ENCODE measurements at places on chromosomes 3 and 15.

DNA sequence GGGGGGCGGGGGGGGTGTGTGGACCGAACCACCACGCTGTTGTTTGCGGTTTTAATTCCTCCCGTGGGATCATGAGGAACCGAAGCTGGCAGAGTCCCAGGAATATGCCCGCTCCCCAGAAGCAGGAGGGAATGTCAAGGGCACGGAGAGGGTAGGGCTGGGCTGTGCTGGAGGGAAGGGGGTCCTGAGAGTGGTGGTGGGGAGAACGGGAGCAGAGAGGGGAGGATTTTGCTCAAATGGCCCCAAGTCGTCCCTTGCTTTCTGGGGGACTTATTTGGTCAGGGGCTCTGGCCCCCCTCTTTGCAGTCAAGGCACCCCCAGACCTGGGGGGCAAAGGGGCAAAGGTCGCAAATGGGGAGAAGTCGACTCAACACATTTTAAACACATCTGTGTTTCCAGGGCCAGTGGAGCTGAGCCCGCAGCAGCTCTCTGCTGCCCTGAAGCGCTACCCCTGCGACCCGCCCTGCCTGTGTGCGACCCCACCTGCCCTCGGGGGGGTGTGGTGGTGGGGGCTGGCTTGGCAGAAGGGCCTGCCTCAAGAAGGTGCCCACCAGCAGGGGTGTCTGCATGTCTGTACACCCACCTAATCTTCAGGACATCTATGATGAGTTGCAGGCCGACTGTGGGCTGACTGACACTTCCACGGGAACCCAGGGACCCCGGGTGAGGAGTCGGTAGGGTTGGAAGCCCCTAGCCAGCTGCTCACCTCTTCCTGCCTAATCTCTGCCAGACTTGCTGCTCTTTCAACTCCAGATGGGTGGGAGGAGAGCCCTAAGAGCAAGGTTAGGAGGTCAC is 602 bp upstream of the ATP2B2 start:
- no peak for DNase-seq

DNA sequence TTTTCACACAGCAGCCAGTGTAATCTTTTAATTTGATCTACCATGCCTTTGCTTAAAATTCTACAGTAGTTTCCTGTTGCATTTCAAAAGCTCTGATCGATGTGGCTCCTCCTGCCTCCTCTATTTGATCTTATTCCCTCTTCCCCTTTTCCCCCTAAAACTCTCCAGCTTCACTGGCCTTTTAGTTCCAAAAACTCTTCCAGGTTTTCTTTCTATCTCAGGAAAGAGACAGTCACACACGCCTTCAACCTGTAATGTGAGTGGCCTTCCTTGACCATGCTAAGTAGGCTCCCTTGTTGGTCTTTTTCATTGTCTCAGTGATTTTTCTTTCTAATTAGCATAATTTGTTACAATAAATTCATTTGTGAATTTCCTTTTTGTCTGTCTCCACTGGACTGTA is 985 bp downstream of the TEX9 start:
- DNase-seq: peak; percentile 27

DNA sequence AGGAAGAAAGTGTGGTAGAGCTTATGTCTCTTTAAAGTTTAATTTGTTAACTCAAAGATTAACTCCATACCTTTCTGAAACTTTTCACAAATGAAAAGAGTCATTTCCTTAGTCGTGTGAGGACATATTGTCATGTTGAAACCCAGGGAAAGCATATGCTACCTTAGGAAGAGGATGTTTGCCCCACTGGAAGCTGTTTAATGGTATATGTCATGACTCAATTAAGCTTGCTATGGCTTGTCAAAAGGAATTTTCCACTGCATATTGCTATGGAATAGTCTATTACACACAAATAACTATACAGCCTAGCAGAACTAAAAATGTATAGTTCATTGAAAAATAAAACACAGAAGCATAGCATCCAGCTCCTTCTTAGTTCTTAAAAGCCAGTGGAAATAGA is 69.9 kb downstream of the NSUN3 start:
- DNase-seq: no peak

DNA sequence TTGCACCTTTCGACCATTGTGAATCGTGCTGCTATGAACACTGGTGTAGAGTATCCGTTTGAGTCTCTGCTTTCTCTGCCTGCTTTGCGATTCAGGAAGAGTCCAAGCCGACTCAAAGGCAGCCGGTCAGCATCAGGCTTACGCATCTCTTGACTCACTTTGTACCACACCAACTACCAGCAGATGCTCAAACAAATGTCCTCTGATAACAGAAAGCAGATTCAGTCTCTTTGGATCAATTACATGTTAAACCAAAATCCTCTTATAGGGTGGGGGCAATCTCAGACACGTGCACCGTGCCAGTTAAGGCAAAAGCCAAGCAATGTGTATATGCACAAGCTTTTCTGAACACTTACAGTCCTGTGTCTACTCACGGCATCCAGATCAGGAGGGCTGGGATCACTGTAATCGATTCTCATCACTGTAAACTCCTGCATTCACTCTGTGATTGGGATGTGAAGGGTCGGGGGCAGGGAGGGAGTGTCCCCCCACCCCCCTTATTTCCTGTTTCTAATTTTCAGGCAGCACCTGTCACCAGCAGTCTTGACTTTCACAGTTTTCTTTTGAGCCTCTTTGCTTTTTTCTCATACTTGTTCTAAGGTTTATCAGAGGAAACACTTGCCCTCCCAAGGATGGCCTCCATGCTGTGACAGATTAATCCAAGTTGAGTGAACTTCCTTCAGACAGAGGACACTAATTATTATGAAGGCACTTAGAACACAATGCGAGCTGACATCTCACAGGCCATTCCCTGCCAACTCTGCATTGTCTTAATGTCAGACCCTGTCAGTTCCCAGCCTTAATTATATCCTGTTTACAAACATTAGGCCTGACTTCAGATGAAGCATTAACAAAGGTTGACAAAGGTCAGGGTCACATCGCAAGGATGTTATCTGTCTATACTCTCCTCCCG is 153.5 kb downstream of the MECOM start:
- DNase-seq: no peak

DNA sequence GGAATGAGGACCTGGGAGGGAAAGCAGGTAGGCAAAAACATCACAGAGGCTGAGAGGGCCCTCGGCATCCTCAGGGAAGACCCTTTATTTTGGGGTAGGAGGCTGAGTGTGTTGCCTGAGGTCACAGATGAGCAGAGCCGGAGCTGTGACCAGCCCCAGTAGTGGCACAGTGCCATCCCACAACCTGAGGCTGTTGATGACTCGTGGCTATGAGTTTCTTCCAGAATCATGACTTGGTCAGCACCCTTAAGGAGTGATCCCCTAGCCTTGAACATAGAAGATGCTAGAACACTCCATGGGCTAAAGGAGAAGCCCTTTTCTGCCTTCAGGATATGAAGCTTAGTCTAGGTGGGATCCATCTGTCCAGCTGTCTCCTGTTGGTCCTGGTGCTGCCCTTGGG is 19.5 kb upstream of the CXCR6 start:
- DNase-seq: no peak

- no peak for DNase-seq
Observed at GRCh38 chr3:38345879-38346586, 552 bp upstream of the XYLB start.

DNA sequence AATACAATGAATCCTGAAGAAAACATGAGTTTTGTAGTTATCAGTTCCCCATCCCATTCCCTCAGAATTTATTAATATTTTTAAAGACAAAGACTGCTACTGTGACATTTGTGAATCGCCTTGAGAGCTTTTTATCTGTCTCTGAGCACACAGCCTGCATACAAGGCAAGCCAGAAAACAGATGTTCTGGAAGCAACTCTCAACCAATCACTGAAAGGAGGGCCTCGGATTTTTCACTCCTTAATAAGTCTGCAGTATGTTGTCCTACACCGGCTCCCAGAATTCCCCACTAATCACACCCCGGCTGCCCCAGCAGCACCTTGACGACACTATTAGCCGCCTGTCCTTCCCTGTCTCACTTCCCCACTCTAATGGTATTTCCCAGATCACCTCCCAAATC is 138.5 kb downstream of the ZNF621 start:
- no peak for DNase-seq

DNA sequence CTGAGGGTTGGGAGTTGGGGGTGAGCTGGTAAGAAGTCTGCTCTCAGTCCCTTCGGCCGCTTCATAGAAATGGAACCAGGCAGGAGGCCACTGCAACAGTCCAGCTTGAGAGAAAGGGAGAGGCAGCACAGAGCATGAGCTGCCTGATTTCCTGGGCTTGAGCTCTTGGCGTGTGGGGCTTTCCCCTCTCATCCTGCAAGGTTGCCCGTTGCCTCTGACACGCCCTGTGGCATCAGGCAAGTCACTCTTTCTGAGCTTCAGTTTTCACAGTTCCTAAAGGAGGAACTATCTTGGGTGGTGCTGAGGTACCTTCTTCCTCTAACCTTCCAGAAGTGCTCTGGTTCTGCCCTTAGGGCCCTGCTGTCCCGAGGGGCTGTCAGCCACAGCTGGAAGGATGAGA is 4.9 kb downstream of the MESP2 start:
- DNase-seq: no peak

DNA sequence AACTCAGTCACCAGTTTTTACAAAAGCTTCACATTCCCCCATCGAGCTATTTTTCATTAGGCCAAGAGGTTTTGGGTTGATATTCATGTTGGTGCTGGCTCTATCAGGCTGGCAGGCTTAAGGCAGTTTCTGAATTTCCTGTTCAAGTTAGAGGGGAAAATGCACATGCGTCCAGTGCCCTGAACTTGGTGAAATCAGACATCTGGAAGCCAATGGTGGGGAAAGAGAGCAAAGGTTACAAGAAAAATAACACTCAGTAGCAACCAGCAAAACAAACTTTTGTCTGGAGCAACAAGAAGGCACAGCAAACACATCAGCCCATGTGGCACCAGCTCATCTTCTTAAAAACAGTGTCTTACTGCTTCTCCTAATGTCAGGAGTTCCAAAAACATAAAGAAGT is 155.6 kb upstream of the TSC22D2 start:
- no peak for DNase-seq

GRCh38 chr3:36600404-36600803 is 163.9 kb downstream of the DCLK3 start:
- no peak for DNase-seq

DNA sequence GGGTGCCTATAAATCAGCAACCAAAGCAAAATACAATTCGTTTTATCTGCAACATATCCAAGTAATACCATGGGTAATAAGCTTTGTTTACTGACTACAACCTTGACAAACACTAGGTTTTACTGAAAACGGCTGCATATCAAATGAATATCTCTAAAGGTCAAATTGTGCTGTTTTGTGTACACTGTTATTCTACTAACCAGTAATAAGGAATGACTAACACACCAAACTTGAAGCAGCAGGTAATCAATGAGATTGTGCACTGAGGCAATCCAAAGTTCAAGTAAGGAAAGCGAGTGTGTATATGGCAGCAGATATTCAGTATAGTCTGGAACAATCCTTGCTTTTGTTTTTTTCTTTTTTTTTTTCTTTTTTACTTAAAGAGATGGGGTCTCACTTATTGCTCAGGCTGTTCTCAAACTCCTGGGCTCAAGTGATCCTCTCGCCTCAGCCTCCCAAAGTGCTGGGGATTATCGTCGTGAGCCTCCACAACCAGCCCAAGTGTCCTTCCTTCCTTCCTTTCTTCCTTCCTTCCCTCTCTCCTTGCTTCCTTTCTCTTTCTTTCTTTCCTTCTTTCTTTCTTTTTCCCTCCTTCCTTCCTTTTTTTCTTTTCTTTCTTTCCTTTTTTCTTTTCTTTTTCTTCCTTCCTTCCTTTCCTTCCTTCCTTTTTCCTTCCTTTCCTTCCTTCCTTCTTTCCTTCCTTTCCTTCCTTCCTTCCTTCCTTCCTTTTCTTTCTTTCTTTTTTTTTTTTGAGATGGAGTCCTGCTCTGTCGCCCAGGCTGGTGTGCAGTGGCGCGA is 34.9 kb downstream of the AP3S2 start:
- no peak for DNase-seq

- no peak for DNase-seq
Observed at GRCh38 chr3:38687321-38687720, 37.8 kb upstream of the SCN5A start.

DNA sequence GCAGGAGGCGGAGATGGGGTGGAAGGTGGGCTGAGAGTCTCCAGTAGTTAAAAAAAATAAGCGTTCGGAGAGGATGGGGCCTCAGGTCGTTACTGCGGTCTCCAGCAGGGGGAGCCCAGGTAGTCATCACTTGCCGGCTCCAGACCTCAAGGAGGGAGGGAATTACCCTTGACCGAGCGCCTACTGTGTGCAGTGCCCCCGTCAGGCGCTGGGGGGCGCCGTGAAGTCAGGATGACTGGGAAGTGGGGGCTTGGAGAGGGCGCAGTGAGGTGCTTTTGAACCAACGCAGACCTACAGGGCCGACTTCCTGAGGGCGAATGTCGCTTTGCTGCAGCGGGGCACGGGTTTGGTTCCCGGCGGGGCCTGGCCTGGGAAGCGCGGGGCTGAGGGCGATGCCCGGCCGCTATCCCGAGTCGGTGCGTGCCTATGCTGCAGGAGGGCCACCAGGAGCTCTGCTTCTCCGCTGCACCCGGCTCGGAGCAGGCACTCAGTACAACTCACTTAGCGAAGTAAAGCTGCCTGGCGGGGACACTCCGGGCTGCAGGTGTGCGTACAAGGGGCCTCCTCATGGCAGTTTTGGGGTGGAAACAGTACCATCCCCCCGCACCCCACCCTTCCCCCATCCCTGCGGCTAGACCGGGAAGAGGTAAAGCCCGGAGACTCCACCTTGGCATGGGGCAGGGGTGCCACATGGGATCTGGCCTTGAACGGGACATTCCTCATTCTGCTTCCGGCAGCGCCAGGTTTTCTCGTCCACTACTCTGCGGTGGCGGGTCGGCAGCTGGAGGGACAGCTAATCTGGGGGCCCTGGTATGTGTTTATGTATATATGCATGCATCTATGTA is 79.8 kb downstream of the RHCG start:
- DNase-seq: peak; percentile 61

DNA sequence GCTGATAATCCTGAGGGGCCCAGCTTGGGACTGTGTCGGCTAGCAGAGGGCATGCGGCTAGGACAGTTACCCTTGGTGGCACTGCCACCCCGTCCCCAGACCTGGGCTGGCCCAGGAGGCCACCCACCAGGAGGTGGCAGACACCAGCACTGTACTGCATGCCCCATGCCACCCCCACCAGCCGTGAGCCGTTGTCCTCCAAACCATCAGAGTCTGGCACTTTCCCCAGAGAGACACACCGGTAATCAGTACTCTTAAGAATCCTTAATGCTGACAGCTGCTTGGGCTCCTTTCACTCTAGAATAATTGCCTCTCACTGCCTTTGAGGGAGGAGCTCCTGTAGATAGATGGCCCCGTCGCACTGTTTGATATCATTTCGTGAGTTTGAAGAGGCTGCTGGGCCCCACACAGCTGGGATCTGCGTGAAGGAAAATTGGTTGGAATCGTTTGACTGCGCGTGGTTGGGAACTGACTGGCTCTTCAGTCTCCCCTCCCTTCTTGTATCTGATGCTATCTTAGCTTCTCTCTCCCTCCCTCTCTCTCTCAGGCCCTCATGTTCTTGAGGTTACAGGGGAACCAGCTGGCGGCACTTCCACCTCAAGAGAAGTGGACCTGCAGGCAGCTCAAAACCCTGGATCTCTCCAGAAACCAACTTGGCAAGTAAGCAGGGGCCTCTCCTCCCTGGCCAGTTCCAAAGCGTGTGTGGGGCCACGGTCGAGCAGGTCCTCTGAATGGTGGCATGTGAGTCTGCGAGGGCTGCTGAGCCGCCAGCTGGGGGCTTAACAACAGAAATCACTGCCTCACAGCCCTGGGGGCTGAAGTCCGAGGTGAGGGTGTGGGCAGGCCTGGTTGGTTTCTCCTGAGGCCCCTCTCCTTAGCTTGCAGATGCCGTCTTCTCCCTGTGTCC is 94.9 kb downstream of the LRRK1 start:
- DNase-seq: no peak

GRCh38 chr3:134803051-134803505 is 8.0 kb downstream of the EPHB1 start:
- no peak for DNase-seq

GRCh38 chr3:31559872-31560534 is 27.3 kb downstream of the STT3B start:
- no peak for DNase-seq
